ENCODE measurements at places on chromosomes 3 and 15.

GRCh38 chr15:32723171-32723948, 5.6 kb downstream of the GREM1 start:
- DNase-seq: no peak

- DNase-seq: no peak
These were observed 916.2 kb upstream of the CADM2 start for GRCh38 chr3:84042399-84043106.

DNA sequence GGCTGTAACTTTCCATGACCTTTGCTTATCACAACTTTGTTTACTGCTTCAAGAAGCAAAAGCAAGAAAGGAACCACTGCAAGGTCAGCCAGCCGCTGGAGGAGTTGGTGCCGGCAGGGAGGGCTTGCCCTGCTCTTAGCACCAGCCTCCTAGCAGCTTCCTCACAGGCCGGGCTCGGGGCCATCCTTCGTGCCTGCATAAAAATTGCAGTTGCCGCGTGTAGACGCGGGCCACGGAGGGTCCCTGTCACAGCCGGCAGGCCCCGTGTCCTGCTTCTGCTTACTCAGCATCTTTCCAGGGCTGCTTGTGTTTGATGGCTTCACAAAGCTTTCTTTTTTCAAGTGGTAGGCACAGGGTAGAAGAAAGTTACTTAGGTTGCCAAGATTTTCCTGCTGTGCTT, 84.4 kb downstream of the PGPEP1L start:
- no peak for DNase-seq

- DNase-seq: peak; percentile 43
These were observed 1.3 kb downstream of the SPSB4 start for GRCh38 chr3:141052201-141053069.

GRCh38 chr3:149917124-149917667, 53.5 kb downstream of the PFN2 start:
- DNase-seq: no peak

DNA sequence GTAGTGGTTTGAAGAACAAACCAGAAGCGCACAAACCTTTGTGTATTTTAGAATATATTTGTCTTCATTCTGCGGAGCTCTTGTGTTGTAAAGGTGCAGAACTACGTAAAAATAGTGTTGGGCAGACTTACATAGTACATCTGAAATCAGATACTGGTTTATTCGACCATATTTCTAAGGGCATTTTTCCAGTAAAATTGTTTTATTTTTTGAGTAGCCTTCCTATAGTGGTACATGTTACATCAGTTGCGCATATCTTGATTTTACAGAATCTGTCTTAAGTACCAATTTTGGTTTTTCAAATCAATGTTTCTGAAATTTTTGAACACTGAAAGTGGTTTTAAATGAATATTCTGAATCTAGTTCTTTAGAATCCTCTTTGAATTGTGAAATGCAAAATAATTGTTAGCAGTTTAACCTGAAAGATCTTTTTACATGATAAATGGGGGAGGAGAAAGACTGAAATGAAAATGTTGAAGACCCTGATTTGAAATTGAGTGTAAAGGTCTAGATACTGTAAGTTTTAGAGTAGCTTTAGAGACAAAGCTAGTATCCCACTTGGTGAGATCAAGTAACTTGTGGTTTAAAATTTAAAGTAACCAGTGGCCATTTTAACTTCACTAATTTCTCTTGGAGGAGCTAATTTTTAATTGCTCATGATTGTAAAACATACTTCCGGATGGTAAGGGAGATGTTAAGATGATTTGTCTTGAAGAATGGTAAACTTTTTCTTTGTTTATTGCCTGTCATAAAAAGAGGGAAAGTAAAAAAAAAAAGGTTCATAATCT, 15.5 kb upstream of the CHD2 start:
- no peak for DNase-seq

- DNase-seq: no peak
These were observed 162.7 kb upstream of the IQSEC1 start for GRCh38 chr3:13235897-13236296.
